ENCODE measurements at places on chromosomes 7 and 10.
A peak's percentile ranks its signal among the peaks of the same experiment; 100 is the strongest.

- DNase-seq: peak; percentile 81
Measured at GRCh38 chr7:13988731-13989125, 738 bp downstream of the ETV1 start.

GRCh38 chr10:26025523-26025922 lies 91.5 kb downstream of the MYO3A start:
- no peak for DNase-seq

- peak; percentile 42 for DNase-seq
Measured at GRCh38 chr10:124717911-124718741, 26.1 kb downstream of the FAM53B start.

DNA sequence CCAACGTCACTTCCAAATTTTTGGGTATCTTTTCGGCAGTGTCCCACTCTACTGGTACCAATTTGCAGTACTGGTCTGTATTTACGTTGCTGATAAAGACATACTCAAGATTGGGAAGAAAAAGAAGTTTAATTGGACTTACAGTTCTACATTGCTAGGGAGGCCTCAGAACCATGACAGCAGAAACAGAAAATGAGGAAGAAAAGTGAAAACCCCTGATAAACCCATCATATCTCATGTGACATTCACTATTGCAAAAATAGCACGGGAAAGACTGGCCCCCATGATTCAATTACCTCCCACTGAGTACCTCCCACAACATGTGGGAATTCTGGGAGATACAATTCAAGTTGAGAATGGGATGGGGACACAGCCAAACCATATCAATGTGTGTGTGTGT lies 364.0 kb upstream of the KCND2 start:
- DNase-seq: no peak

DNA sequence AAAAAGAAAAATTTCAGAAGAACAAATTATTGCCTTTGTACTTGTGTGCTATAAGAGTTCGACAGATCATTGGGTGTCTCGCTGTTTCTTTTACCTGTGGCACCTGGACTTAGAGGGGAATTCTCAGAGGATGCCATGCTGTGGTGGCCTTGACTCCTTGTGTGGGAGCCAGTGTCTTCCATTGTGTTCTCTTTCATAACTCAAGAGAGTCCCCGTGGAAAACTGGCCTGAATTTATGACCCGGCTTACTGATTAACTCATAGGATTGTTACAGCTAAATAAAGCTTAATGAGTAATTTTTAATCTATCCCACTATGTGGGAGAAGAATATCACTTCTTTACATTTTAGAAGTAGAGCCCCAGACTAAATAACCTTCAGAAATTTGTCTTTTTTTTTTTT lies 54.5 kb downstream of the UBE3C start:
- no peak for DNase-seq

DNA sequence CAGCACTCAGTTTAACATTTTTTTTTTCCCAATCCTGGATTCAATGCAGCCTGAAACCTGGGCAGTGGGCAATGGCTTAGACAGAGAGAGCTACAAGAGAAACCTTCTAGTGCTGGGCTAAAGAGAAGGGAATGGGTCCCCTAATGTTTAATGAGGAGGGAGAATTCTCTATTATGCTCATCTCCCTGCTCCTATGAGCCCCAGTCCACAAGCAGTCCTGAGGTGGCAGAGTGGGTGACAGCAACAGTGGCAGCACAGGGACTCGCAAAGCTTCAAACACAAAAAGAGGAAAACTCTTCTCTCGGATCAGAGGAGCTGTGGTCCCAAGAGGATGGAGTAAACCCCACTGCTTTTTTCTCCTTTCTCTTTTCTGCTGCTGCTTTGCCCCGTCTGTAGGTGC lies 36.5 kb downstream of the COBL start:
- no peak for DNase-seq

GRCh38 chr7:142303650-142304049 lies 45.8 kb upstream of the PRSS58 start:
- peak; percentile 31 for DNase-seq

DNA sequence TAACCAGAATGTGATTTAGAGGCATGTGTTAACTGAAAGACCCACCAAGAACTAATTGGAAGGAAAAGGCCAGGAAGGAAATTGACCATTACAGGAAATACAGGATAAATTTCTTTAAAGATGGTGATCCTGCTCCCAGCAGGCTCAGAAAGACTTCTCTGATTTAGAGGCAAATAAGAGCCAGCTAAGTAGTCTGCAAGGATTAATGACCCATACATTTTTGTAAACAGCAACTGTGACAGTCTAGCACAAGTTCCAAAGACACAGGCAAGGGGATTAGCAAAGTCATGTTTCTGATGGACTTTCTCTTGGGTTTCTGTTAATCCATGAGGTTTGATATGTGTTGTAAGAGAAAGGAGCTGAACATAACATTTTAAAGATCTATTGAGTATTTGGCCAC lies 425.0 kb downstream of the HTR7 start:
- no peak for DNase-seq
